ENCODE measurements at places on chromosomes 1 and 21.

DNA sequence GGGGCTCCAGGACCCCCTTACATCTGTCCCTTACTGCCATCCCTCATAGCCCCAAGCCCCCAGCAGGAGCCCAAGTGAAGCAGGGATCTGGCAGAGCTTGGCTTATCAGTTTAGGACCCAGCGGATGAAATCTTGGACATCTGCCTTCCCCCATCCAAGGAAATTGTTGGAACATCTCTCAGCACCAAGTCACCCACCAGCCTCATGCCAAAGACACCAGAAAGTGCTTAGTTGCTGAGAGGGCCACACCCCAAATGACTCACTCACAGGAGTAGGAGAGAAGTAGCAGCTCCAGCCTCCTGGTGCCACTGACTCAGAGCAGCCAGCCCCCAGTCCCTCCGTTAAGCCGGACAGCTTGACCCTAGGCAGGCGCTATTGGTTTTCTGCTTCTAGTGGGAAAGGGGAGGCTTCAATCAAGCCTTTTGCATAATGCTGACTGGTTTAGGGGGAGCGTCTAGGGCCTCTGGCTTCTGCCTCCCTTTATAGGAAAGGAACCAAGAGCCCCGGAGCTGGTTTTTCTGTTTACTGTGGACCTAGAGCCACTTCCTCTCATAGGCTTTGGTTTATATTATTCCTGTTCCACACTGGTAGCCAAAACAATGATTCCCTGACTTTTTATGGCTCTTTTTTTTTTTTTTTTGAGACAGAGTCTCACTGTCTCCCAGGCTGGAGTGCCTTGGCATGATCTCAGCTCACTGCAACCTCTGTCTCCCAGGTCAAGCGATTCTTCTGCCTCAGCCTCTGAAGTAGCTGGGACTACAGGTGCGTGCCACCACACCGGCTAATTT is 114.2 kb upstream of the IPO9 start:
- DNase-seq, result no peak

DNA sequence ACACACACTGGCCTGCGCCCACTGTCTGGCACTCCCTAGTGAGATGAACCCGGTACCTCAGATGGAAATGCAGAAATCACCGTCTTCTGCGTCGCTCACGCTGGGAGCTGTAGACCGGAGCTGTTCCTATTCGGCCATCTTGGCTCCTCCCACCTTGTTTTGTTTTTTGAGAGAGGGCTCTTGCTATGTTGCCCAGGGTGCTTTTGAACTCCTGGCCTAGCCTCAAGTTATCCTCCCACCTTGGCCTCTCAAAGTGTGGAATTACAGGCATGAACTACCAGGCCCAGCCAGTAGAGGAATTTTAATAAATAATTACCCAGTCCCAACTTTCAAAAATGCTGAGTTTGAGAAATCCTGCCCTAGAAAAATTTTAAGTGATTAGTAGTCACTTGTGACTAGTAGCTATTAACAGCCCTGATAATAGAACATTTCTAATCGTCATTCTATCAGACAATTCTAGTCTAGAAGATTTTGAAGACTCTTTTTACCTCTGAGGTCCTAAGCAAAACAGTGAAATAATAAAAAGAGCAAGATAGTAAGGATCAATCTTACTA is 30.9 kb upstream of the SLC35D1 start:
- no peak for DNase-seq

GRCh38 chr21:37220433-37220980 is 46.6 kb downstream of the VPS26C start:
- DNase-seq, result peak; percentile 25

- no peak for DNase-seq
These were observed 15.1 kb upstream of the ECE1 start for GRCh38 chr1:21305155-21305899.

GRCh38 chr1:99348397-99349132 is 84.3 kb downstream of the PLPPR4 start:
- no peak for DNase-seq

- DNase-seq, result no peak
These were observed 99.2 kb downstream of the C1orf21 start for GRCh38 chr1:184485751-184486723.
